ENCODE measurements at places on chromosomes 1 and 21.
A peak's percentile ranks its signal among the peaks of the same experiment; 100 is the strongest.

GRCh38 chr1:225735252-225736149 lies 42.1 kb upstream of the SRP9 start:
- DNase-seq = no peak

- no peak for DNase-seq
Observed at GRCh38 chr1:208247696-208248095, 3.5 kb upstream of the PLXNA2 start.

- peak; percentile 77 for DNase-seq
Observed at GRCh38 chr1:89781494-89782126, 39.2 kb upstream of the LRRC8D start.

DNA sequence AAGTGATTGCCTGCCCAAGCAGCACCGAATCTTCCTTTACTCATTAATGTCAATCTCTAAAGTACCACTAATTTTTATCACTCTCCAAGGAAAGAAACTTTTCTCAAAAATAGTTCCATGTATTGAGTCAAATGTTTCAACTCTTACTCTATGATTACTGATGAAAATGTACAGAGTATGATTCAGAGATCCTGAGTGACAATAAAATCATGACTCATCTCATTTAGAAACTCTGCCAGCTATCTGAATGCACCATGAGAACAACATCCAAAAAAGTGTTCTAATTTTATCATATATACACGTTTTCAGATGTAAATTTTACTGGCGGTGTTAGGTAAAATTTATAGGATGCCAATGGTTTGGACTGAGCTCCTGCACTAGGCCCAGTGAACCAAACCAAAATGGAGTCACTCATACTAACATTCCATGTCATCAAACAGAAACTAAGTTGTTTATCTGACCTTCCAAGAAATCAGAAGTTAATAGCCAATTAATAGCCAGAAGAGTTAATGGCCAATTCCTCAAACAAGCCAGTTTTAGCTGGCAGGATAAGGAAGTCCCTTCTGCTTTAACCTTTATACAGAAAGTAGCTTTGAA lies 22.6 kb downstream of the PLPPR5 start:
- DNase-seq = no peak

- no peak for DNase-seq
Observed at GRCh38 chr1:85322655-85323054, 46.2 kb upstream of the BCL10 start.

DNA sequence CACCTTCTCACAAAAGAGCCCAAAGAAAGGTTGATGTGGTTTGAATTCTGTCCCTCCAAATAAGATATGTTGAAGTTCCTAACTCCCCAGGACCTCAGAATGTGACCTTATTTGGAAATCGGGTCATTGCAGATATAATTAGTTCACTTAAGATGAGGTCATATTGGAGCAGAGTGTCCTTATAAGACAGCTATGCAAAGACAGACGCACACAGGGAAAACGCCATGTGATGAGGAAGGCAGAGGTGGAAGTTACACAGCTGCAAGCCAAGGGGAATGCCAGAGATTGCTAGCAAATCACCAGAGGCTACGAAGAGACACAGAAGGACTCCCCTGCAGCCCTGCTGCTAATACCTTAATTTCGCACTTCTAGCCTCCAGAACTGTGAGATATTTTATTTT lies 5.2 kb upstream of the ABCB10 start:
- DNase-seq = no peak

GRCh38 chr1:26162220-26162709 lies 3.4 kb downstream of the FAM110D start:
- DNase-seq = no peak

GRCh38 chr1:94531664-94532063 lies 9.9 kb downstream of the F3 start:
- no peak for DNase-seq

GRCh38 chr21:34609244-34609932 lies 5.5 kb downstream of the RCAN1 start:
- no peak for DNase-seq

DNA sequence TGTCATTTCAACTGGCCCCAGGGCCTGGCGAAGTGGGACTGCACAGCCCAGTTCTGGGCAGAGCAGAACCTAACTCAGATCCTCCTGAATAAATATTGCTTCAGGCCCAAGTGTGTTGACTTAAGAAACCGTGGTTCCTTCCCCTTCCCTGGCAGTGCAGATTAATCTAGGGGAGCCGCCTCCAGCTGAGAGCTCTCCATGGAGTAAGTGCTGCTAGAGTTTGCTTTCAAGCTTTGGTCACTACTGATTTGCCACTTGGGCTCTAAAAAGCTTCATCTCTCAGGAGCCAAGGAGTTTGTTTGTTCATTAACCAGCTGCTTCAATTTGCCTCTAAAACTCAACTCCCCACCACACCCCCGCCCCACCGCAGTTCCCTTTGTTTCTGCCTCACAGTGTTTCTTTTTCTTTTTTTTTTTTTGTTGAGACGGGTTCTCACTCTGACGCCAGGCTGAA lies 112.1 kb downstream of the DTL start:
- no peak for DNase-seq
